Gastroesophageal sphincter (tissue), 4 donors: ENCODE measurements at places on chromosomes 6 and 20.

DNA sequence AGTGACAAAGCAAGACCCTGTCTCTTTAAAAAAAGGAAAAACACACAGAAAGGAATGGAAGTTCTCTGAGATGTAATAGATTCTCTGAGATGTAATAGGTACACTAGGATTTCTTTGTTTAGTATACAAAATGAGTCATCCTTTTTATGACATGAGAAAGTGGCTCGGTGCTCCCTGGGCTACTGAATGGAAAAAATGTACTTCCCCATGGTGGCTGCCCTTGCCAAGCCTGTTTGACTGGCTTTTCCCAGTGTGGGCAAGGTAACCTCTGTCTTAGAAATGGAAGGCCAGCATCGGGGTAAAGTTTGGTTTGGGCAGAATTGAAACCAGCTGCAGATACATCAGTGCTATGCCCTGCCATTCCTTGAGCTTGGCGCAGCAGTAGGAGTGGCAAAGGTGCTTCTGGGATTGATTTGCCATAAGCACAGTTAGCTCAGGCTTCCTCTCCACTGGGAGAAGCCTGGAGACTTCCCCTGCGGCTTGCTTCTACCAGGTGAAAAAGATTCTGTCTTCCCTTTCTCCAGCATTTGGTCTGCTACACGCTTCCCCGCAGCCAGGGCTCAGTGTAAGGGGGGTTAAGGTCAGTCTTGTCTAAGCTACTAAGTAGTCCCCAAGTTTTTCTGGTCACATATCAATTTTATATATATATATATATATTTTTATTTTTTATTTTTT, 24.5 kb downstream of the ARFGEF2 start:
- no peak for ATAC-seq

- no peak for ATAC-seq
Measured at GRCh38 chr6:15512126-15512525, 150.7 kb downstream of the DTNBP1 start.

DNA sequence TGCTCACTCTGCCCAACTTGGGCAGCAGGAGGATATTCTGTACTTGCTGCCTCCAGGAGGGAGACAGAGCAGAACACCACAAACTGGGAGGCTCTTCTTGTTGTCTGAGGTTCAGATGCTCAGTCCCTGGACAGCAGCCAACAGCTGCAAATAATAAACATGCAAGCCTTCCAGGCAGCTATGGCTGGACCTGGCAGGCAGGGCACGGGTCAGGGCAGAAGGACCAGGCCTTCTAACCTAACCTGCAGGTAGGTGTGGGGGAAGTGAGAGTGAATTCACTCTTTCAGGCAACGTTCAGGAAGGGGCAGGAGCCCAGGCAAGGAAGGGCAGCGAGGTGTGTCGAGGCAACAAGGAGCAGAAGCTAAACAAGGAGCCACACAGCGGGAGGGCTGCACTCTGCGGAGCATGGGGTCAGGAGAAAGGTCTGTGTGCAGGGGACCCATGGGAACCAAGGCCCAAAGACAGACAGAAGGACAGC, 31.5 kb downstream of the NINL start:
- ATAC-seq: no peak

DNA sequence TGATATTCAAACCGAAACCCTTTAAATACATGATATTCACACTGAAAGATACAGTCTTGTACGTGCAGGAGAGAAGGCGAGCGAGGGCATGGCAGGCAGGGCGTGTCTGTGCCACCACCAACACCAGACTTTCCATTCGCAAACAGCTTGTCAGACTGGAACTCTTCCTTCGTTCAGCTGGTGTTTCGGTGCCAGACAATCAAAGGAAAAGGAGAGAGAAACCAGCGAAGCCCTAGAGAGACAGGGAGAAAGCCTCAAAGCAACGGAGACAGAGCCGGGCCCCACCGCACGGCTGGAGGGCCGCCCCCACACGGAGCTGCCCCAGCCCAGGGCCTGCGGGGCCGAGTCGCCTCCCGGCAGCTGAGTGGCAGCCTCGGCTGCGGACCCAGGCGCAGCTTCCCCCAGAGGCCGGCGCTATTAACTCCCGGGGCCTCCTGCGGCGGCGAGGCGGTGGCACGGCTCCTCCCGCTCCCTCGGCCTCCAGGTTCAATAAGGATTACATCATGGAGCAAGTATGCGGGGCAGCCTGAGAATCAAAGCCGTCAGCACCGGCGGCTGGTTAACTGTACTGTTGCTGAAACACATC, 32.1 kb upstream of the NR2E1 start:
- peak; percentile 81 for ATAC-seq
